ENCODE measurements at places on chromosomes 3 and 15.

DNA sequence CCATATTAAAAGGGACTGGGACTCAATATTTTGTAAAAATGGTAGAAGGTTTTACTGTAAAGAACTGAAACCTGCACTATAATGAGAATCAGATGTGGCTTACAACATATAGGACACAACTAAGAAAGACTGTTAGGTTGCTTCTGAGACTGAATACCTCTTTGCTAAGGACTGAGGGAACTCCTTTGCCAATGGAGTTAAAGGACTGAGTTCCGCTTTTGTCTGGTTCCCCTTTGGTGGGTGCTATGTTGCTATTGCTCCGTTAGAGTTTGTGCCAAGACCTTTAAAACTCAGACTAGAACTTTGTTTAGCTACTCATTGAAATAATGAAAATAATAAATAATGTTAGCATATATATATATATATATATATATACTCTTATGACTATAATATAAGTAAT, 147.8 kb upstream of the KCNMB2 start:
- DNase-seq: no peak

DNA sequence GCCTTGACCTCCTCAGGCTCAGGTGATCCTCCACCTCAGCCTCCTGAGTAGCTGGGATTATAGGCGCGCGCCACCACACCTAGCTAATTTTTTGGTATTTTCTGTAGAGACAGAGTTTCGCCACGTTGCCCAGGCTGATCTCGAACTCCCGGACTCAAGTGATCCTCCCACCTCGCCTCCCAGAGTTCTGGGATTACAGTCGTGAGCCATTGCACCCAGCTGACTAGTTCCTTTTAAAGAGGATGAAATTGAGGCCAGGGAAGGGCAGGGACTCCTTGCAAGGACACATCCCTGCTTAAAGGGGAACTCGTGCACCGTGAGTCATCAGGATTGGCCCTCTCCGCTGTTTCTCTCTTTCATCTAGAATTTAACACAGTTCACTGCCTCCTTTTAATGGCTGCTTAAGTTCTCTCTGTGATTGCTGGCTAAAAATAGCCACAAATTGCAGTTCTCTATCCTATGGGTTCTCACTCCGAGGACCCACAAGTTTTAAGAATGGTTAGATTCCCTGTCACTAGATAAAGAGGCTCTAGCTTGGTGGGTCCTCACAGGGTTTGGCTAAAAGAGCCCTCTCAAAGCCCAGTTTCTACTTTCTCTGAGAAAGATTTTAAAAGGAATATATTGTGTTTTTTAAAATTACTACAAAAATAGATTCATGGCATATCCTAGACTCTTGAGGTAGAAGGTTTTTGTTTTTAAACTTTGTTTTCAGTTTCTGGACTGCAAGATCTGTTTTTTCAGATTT, 1.4 kb downstream of the CRTAP start:
- DNase-seq: no peak

GRCh38 chr3:118778201-118778600, 256.4 kb downstream of the IGSF11 start:
- DNase-seq: no peak

DNA sequence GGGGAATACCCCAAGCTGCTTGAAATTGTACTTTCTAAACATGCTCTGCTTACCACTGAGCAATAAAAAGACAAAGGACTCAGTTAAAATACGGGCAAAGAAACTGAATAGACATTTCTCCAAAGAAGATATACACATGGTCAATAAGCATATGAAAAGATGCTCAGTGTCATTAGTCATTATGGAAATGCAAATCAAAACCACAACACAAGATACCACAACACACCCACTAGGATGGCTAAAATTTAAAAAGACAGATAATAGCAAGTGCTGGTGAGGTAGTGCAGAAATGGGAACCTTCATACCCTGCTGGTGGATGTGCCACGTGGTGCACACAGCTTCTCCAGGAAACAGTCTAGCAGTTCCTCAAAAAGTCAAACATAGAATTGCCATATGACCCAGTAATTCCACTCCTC, 21.3 kb downstream of the LRIG1 start:
- no peak for DNase-seq

DNA sequence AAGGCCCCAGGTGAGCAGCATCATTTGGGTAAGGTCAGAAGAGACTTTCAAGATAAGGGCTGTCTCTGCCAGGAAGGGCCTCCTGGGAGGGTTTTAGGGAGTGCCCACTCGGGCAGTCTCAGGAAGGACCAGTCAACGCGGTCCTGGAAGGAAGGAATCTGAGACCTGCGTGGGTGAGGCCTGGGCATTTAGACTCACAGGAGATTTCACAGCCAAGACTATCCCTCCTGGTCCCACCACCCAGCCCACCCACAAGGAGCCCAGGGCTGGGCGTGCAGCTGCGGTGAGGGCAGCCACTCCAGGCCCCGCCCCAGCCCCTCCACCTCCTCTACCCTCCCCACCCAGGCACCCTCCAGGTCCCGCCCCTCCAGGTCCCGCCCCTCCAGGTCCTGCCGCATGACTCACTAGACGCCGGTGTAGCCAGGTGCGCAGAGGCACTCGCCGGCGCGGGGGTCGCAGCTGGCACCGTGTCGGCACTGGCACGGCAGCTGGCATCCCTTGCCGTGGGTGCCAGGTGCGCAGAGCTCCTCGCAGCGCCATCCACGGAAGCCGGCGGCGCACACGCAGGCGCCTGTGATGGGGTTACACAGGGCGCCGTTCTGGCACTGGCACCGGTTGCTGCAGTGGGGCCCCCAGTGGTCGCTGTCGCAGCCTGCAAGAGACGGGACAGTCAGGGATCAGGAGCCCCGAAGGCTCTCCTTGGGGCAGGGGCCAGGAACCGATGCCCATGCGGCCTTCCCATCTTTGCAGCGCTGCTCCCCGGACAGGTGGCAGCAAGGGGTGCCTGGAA, 112.7 kb downstream of the RAB11A start:
- peak; percentile 61 for DNase-seq

GRCh38 chr15:84715441-84716035, 401 bp downstream of the SEC11A start:
- peak; percentile 28 for DNase-seq

DNA sequence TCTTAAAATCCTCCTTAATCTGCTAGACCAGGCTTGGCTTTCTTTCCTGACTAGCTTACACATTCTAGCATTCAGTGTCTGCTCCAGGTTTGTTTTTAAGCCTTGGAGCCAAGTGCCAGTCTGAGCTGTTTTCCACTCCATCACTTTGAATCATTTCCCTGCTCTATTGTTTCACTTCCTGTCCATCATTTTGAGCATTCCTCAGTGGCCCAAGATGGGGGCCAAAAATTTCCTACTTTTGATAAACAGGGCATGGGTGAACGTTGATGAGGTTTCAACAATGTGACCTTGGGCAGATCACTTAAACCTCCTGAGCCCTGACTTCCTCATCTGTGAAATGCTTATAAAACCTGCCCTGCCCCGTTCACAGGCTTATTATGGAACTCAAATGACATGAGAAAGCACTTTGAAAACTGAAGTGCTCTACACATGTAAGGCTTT, 4.4 kb downstream of the CYP19A1 start:
- DNase-seq: no peak

GRCh38 chr3:195809291-195809785, 2.4 kb downstream of the MUC4 start:
- DNase-seq: no peak

GRCh38 chr3:74288761-74289160, 325.7 kb downstream of the CNTN3 start:
- no peak for DNase-seq

DNA sequence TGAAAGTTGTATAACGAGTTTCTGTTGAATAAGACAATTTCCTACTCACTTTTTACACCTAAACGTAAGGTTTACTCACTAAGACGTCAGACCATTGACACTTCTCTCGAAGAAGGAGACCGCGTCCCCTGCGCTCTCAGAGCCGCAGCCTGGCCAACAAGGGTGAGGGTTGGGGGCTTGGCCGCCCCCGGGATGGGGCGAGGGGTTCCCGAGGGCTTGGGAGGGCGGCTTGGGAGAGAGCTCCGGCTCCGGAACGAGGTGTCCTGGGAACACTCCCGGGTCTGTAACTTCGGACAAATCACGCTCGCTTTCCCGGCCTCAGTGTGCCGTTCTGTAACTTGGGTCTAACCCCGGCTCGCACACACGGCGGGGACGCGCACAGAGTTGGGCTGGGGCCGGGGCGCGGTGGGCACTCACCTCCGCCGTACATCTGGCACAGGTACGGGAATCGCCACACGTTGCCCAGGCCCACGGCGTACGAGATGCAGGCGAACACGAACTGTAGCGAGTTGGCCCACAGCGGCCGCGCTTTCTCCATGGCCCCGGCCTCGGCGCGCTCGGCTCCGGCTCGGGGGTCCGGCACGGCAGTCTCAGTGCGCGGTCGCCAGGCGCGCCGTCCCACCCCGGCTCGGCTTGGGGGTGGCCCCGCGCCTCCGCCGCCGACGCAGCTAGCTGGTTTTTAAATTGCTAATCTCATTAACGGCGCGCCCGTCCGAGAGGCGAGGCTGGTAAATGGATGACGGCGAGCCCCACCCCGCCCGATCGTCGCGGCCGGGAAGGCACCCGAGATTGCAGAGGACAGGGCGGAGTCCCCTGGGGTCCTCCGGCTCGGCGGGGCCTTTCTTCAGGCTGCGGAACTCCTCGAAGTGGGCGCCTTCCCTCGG, at the start of gene SLC6A20:
TSS of gene SLC6A20 (minus strand) at position 655 of the 884 bp plus-strand sequence. CDS start at position 538, 117 bp downstream.
- DNase-seq: no peak

GRCh38 chr15:67127965-67128364, 62.6 kb downstream of the SMAD3 start:
- no peak for DNase-seq

- no peak for DNase-seq
Measured at GRCh38 chr3:179512378-179512777, 50.3 kb upstream of the ACTL6A start.

GRCh38 chr15:78992416-78993256, 47.8 kb upstream of the CTSH start:
- peak; percentile 10 for DNase-seq

DNA sequence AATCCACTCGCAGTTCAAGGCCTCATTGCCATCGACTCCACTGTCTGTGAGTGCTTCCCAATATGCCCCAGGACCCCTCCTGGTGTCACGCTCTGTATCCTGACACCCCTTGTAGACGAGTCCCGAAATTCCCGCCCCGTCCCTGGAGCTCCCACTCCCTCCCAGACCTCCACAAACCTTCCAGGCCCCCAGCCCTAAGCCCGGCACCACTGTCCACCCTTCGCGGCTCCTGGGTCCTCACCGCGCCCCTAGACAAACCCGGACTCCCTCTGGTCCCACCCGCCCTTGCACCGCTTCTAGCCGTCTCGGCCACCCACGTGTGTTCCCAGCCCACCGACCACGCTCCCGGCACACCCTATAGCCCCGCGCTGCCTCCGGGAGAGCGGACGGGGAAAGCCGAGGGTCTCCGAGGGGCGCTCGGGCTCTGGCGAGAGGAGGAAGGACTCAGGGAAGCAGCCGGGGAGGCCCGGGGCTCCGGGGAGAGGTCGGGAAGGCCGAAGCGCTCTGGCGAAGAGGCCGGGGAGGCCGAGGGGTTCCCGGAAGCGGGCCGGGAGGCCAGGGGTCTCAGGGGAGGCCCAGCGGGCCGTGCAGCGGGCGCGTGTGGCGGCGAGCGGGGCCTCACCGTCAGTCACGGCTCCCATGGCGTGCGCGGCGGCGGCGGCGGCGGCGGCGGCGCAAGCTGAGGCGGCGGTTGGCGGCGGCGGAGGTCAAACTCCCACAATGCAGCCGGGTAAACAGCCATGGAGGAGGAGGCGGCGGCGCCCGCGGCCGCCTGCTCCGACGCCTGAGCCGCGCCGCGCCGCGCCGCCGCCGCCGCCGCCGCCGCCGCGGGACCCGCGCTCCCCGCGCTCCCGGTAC, at the start of the genes ATXN7 and THOC7:
TSS of gene ATXN7 (plus strand) at position 718 of the 858 bp plus-strand sequence. CDS start 48,732 bp downstream, outside the sequence.
TSS of gene THOC7 (minus strand) at position 656 of the 858 bp plus-strand sequence. CDS start at position 641, 15 bp downstream.
- DNase-seq: peak; percentile 77

DNA sequence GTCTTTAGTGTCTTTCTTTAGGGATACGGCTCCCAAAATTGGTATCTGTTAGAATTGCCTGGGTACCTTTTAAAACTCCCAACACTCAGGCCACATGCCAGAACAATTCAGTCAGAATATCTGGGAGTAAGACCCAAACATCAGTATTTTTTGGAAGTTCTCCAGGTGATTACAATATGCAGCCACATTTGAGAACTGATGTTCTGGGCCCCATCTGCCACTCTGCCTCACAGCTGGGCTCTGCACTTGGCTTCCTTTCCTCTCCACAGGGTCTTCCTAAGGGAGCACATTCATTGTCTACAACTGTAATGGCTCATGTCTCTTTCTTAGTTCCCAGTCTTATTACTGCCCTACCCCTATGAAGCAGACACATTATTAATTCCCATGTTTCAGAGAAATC, 394.5 kb downstream of the MFSD1 start:
- no peak for DNase-seq
